Activated naive CD8-positive, alpha-beta T cell treated with anti-CD3 and anti-CD28 coated beads, Interleukin-2, amount 50 U/mL, for 24 hours (primary cell): ENCODE measurements at places on chromosomes 13 and 19.

DNA sequence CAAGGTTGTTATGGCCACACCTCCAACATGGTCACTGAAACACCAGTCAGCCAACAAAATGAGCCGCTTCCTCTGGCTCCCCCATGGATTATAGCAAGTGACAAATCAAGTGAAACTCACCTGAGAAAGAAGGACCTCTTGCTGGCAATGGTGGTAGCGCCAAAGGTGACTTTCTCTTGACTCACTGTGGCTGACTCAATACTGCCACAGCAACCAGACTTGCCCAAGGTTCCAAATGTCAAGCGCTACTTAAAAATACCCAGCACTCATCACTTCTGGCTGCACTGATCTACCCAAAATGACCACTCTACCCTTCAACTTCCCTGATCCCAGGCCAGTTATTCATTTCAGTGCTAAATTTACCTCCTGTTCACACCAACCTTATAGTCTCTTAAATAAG is 495.5 kb downstream of the FOXO1 start:
- DNase-seq = peak; percentile 50

- no peak for DNase-seq
Measured at GRCh38 chr19:12596485-12596884, 14.1 kb downstream of the ZNF490 start.

DNA sequence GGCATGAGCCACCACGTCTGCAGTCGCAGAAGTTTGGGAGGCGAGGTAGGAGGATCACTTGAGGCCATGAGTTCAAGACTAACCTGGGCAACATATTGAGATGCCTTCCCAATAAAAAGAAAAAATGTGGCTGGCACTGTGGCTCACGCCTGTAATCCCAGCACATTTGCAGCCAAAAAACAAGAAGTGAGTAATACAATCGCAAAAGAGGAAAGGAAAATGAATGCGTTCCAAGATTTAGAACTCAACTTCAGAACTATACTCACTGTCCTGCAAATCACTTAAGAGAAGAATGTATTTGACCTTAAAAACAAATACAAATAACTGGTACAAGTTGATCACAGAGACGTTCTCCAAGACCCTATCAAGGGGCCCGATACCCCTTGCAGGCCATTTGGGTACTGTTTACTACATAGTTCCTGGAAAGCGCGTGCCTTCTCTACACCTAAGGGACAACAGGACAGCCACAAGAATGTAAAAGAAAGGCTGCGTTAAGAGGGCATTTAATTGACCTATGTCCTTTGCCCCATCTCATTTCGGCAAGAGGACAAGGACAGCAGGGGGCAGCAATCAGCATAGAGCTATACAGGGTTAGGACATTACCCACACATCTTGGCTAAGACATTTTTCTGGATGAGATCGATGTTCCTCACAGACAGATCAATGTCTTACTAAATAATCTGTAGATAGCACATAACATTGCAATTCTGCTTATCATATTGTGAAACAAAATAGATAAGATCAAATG is 41.3 kb downstream of the FLT3 start:
- peak; percentile 60 for DNase-seq

- no peak for DNase-seq
Measured at GRCh38 chr13:109665240-109665639, 121.1 kb downstream of the IRS2 start.

DNA sequence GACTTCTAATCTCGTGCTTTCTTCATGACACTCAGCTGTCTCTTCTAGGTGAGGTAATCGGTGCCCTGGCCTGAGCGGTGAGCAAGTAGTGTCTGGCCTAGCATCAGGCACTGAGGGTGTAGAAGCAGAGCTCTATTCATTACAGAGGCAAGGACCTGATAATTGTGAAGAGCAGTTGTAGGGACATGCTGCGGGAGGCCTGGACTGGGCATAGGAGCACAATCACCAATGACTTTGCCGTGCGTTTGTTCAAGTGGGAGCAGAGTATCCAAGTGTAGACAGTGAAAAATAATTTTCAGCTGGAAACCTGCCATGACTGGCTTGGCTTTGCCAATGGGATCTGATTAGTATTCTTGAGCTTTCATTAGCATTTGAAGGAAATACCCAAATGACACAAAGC is 32.1 kb upstream of the DCLK1 start:
- no peak for DNase-seq

GRCh38 chr19:15702534-15702930 is 25.3 kb upstream of the OR10H2 start:
- peak; percentile 21 for DNase-seq

GRCh38 chr19:17860331-17860992 is 752 bp downstream of the RPL18A start:
- DNase-seq = no peak

- peak; percentile 66 for DNase-seq
Measured at GRCh38 chr19:294946-295686, 3.9 kb upstream of the PLPP2 start.

- DNase-seq = no peak
Measured at GRCh38 chr13:98461486-98462240, 115.2 kb downstream of the STK24 start.

DNA sequence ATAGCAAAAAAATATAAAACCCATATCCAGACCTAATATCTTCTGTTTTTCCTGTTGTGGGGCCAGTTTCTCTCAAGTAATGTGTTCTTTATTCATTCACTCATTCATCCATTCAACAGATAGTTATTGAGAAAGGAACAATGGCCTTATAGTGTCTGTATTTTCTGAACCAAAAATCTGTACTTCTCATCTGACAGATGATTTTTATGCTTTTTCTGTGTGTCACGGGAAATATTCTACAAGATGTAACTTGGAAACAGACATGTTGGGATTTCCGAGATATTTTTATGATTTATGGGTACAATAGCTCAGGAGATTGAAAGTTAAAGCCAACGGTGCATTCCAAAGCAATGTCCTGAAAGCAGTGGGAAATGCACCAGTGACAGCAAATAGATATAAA is 5.7 kb downstream of the ACOD1 start:
- DNase-seq = no peak

DNA sequence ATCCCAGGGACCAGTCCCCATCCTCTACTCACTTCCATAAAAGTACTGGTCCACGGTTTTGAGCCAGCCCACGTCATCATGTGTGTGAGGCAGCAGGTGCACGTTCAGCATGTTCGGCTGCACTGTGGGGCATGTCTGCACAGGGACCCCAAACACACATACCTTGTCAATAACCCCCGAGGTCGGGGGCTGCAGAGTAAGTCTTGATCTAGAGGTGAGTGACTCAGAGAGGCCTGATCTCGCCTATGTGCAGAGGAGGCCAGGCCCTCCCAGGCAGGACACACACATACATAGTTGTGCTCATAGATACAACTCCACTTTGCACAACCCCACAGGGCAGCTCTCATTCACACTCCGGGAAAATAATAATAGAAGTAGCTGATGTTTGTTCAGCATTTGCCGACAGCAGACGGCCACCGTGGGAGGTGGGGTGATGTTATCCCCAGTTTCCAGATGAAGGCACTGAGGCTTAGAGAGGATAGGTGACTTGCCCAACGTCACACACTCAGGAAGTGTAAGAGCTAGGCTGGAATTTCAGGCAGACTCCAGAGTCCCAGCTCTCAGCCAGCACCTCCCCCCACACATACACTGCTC is 774 bp downstream of the MAN2B1 start:
- peak; percentile 41 for DNase-seq

DNA sequence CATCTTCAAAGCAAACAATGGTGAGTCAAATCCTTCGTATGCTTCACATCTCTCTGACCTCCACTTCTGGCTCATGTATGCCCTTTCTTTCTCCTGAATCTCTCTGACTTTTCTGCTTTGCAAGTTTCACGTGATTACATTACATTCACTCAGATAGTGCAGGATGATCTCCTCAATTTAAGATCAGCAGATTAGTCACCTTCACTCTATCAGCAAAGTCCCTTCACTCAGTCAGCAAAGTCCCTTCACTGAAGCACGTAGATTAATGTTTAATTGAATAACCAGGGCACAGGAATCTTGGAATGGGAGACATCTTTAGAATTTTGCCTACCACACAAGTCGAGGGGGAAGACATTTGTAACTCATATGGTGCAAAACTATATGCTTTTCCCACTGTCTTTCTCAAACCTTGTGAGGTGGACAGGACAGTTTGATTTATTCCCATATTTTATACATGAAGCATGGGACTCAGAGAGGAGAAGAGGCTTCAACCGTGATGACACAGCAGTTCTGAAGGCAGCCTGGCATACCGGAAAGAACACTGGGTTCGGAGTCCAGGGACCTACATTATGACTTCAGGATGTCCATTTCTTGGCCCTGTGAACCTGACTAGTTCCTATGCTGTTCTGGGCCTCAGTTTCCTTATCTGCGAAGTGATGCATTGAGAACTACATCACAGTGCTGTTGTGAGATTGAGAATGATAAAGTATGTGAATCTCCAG is 23.3 kb downstream of the SIGLECL1 start:
- DNase-seq = no peak

- no peak for DNase-seq
Measured at GRCh38 chr13:111074826-111075225, 40.3 kb upstream of the ARHGEF7 start.

GRCh38 chr13:20714563-20715329 is 11.2 kb downstream of the IL17D start:
- no peak for DNase-seq

GRCh38 chr13:94390881-94391280 is 88.6 kb downstream of the DCT start:
- no peak for DNase-seq

GRCh38 chr19:48192750-48193149 is 22.3 kb downstream of the ZSWIM9 start:
- no peak for DNase-seq

- no peak for DNase-seq
Measured at GRCh38 chr13:40933508-40934204, 85.5 kb downstream of the ELF1 start.

GRCh38 chr19:3338541-3339181 is 27.7 kb upstream of the NFIC start:
- DNase-seq = peak; percentile 45

DNA sequence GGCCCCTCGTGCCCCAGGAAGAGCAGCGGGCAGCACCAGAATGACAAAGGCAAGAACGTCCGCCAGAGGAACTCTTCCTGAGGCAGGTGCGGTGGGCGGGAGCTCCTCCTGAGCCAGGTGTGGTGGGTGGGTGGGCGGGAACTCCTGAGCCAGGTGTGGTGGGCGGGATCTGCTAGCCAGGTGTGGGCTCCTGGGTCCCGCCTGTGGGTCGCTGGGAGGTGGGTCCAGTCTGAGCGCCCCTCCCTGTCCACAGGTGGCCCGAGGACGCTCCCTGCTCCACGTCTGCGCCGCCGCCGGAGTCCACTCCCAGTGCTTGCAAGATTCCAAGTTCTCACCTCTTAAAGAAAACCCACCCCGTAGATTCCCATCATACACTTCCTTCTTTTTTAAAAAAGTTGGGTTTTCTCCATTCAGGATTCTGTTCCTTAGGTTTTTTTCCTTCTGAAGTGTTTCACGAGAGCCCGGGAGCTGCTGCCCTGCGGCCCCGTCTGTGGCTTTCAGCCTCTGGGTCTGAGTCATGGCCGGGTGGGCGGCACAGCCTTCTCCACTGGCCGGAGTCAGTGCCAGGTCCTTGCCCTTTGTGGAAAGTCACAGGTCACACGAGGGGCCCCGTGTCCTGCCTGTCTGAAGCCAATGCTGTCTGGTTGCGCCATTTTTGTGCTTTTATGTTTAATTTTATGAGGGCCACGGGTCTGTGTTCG is 7.0 kb upstream of the HCN2 start:
- DNase-seq = no peak

DNA sequence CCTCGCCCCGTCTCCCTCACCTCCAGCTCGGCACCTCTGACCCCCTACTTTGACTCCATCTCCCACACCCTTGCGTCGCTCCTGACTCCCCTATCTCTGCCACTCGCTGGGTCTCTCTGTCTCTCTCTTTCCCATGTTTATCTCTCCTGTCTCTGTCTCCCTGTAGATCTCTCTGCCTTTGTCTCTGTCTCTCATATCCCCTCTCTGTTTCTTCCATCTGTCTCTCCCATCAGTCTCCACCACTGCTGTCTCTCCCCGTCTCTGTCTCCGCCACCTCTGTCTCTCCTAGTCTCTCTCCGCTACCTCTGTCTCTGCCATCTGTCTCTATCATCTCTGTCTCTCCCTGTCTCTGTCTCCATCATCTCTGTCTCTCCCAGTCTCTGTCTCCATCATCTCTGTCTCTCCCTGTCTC is 12.4 kb upstream of the BBC3 start:
- no peak for DNase-seq

DNA sequence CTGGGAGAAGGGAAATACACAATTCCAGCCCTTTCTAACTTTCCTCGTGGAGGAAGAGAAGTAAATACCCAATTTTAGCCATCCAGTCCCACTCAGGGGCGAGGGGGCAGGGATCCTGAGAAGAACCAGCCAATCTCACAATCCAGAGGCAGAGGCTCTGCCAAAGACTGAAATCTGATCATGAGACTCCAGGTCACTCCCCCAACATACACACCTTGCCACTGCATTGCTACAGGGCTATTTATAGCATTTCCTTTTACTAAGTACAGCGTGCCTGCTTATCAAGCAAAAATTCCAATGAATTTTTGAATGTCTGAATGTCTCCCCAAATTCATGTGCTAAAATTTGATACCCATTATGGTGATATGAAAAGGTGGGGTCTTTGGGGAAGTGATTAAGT is 1687.5 kb downstream of the EFNB2 start:
- DNase-seq = no peak

GRCh38 chr13:75318138-75318833 is 163.7 kb downstream of the TBC1D4 start:
- peak; percentile 26 for DNase-seq

GRCh38 chr13:33510350-33510970 is 224.9 kb upstream of the STARD13 start:
- DNase-seq = no peak

GRCh38 chr13:112760435-112760834 is 70.6 kb downstream of the ATP11A start:
- DNase-seq = no peak

- no peak for DNase-seq
Measured at GRCh38 chr13:40064154-40065097, 409.0 kb downstream of the COG6 start.

DNA sequence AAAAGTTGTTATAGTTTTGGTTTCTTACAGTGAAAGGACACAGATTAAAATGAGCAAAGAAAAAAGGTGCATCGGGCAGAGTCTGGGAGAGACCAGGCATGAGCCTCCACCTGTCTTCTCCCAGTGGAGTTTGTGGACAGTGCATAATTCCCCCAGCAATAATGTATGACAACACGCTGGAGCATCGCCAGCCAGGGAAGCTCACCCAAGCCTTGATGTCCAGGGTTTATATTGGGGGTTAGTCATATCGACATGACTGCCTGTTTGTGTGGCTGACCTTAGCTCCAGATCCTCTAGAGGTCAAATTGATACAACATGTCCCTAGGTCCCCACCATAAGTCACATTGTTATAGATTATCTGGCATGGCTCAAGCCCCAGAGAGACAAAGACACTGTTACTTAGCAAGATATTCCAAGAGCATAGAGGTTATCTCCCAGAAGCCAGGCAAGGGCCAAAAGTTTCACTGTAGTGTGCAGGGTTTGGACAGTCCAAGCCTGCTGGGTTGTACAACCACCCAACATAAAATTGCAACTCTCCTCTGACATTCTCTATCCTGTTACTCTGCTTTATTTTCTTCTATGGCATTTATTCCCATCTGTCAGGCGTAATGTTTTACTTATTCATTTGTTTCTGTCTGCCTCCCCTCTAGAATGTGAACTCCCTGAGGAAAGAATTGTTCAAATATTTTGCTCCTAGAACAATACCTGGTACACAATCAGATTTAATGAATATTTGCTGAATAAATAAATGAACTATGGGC is 5.6 kb upstream of the KLK13 start:
- DNase-seq = no peak
